ENCODE measurements at places on chromosomes 12 and 14.
A peak's percentile ranks its signal among the peaks of the same experiment; 100 is the strongest.

GRCh38 chr14:101933209-101933608 lies 31.2 kb upstream of the DYNC1H1 start:
- DNase-seq: no peak

DNA sequence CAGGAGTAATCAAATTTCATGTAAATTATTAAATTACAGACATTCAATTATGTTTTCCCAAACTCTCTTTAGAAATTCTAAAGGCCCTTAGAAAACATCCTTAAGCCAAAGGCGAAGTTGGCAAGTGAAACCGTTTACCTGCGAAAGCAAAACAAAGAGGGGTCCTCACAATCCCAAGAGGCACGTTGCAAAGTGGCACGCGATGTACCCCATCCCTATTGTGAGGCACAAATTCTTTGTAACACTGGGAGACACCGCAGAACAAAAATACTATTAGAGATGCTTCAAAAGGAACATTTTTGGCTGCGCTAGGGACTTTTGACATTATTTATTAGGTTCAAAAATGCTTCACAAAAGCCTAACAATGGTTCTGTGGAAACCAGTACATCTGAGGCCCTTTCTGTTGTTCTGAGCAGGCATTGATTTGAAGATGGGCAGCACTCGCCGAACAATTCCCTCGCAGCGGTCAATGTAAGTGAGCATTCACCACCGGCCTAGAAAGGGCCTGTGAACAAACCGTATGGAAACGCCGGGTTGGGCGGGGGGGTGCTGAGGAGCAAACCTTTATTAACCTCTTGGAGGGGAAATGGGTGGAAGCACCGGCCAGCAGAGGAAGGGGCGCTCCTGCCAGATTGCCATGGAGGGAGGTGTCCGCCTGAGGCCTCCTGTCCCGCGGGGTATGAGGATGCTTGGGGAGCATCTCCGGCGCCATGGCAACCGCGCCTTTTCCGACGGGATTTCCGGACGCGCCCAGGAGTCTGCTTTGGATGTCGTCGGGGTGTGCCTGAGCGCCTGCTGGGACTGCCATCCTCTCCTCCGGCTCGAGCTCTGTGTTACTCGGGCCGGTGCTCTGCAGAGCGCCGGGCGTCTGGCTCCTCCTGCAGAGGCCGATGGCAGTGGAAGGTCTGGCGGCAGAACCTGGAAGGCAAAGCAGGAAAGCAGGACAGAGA lies 193.9 kb downstream of the C12orf42 start:
- DNase-seq: no peak

DNA sequence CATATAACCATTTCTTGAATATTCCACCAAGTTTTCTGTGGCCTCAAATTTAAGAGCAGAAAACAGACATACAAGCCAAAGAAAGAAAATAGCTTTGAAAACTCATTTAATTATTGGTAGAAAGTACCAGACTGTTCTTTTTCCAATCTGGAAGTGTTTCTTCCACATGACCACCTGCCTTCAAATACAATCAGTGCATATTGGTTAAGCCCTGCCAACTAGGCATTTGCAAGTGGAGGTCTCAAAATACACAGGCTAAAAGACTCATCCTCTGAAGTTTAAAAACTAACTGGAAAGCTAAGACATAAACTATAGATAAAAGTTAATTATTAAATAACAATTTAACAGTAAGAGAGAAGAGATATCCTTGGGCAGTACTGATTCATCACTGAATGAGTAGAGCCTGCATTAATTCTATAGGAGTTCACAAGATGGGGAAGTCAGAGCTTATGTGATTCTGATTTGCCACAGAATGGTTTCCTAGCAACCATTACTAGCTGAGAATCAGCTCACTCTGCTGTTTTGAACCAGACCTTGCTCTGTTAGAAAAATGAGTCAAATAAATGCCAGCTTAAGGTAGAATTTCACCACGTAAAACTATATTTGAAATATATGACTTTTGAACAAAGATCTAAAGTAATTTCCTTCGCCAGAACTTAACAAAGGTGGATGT lies 433.8 kb downstream of the FUT8 start:
- DNase-seq: no peak

DNA sequence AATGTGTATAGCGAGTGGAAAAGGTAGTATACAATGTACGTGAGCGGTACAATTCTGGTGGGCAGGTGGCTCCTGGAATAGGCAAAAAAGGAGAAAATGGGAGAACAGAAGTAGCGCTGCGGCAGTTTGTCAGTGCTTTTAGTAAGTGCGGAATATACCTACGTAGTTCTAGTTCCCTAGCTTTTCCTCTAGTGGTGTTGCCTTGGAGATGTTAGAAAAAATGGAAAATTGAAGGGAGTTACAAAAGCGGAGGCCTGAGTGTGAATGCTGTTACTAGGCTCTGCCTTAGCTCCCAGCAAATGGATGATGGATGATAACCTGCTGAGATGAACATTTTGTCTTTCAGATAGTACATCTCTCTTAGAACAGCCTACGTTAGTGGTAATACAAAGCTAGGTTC lies 1.1 kb downstream of the TTC8 start:
- no peak for DNase-seq

DNA sequence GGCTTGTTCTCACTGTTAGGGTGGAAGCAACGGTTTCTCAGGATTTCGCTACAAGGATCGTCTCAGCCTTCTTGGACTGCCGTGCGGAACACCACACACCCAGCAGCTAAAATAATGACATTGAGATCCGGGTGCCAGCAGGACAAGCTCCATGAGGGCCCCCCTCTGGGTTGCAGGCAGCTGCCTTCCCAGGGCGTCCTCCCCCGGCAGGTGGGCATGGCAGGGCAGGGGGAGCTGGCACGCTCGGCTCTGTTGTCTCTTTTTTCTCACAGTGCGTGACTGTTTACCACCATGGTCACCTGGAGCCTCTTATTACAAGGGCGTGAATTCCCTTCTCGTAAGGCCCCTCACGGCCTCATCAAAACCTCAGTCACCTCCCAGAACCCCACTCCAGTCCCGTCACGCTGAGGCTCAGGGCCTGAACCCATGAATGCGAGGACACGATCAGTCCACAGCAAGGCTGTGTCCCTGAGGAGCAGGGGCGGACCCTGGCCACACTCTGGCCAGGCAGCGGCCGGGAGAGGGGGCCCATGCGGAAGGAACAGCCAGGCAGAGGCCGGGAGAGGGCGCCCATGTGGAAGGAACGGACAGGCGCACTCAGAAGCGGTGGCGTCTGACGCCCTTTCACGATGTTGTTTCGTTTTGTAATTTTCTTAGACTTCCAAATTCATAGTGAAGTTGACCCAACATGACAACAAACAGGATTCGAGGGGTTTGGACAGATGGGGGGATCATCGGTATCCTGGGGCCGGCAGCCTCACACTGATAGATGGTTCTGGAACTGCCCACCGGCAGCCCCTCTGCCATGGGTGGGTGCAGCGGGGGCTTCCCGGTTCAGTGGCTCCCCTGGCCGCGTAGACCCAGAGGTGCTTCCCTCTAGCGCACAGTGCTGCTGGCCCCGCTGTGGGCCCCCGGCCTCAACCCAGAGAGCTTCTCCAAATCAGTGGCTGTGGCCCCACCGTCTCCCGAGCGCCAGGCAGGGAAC lies 10.0 kb downstream of the LRCOL1 start:
- peak; percentile 65 for DNase-seq

- no peak for DNase-seq
Observed at GRCh38 chr14:29232711-29233110, 466.1 kb downstream of the FOXG1 start.

DNA sequence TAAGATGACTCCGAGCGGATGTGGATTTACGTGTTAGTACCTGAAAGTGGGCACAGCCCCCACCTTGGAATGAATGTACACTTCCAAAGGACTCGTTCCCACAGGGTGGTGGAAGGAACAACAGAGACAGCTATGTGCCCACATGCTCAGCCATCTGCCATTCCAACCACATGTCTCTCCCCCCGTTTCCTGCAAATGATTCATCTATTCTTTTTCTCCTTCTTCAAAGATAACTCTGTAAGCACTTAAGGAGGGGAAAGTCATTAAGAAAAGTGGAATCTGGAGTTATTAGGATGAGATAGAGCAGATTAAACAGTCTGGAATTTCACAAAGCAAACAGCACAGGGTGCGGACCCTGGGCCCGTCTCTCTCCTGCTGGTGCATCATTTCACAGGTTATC lies 18.5 kb upstream of the DUSP6 start:
- DNase-seq: no peak

GRCh38 chr14:34785223-34786006 lies 71.0 kb upstream of the CFL2 start:
- DNase-seq: no peak

DNA sequence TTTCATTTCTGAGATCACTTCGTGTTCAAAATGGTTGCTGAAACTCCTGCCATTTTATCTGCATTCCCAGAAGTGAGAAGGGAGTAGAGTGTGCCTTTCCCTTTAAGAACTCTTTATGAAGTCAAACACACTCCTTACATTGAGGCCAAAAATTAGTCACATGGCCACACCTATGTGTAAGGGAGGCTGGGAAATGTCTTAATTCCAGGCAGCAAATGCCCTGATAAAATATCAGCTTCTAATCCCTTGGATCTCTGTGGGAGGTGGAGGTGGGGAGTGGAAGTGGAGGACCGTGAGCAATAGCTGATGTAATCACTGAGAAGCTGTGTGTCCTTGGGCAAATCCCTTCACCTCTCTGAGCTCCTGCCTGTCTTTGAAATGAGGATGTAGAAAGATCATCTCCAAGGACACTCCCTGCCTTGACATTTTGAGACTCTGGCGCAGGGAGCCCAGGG lies 22.7 kb upstream of the ANKRD9 start:
- DNase-seq: no peak

DNA sequence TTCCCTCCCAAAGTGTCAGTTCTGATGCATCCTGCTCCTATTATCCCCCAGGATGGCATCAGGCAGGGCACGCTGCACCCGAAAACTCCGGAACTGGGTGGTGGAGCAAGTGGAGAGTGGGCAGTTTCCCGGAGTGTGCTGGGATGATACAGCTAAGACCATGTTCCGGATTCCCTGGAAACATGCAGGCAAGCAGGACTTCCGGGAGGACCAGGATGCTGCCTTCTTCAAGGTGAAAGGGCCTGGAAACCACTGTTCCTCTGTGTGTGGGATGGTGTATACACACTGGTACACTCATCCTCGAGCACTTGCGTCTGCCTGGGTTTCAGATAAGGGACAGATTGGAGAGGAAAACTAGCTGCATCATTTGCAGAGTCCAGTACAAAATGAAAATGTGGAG lies 1.0 kb downstream of the IRF9 start:
- no peak for DNase-seq

DNA sequence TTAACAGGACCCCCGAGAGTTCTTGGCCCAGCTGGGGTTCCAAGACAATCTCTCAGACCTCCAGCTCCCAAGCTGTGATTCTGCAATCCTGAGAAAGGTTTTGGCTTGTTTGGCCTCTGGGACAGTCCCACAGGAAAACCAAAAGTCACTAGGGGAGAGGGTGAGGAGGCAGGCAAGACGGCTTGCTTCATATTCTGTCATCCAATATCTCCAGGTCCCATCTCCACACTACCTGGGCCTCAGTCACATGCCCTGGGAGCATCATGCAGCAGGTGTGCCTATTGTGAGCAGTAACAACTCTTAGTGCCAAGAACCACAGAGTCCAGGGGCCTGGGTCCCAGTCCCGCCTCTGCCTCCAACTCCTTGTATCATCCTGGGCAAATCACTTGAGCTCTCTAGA lies 1.7 kb downstream of the KRT79 start:
- DNase-seq: no peak

DNA sequence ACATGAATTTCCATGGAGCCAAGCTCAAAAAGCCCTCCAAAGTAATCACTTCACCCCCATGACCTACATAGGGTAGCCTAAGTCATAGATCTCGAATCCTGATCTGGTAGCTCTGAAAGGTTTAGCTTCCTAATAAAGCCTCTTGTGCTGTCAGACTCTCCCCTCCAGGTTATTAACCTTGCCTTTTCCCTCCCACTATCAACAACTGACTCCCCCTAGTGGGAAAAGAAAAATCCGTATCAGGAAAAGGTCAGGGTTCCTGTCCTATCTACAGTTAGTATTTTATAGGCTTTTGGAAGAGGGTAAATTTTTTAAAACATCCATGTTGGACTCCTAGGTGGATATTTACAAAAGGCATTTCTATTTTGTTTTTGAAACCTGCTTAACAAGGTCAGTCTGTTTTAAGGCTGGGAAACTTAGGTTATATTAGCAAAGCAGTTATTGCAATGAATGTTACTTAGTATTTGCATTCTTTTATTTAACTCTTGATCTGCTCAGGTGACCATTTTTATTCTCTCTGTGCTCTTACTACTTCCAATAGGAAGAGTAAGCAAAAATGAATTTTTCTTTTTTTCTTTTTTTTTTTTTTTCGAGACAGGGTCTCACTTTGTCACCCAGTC lies 8.0 kb downstream of the YY1 start:
- no peak for DNase-seq

- DNase-seq: peak; percentile 81
Observed at GRCh38 chr12:131923260-131923659, 5.8 kb upstream of the PUS1 start.

- DNase-seq: no peak
Observed at GRCh38 chr12:110928700-110929099, 8.3 kb upstream of the MYL2 start.

GRCh38 chr14:65637780-65638179 lies 225.2 kb downstream of the FUT8 start:
- peak; percentile 46 for DNase-seq

DNA sequence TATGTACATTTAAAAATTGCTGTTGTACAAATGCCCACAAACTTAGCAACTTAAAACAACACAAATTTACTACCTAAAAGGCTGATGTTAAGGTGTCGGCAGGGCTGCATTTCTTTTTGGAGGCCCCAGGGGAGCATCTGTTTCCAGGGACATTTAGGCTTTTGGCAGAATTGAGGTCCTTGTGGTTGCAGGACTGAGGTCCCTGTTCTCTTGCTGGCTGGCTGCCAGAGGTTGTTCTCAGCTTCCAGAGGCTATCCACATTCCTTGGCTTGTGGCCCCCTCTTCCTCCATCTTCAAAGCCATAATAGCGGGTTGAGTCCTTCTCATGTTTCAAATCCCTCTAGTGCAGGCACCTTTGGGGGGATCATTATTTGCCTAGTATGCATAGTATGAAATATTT lies 22.4 kb upstream of the KRT83 start:
- DNase-seq: no peak

- DNase-seq: no peak
Observed at GRCh38 chr12:20194171-20194570, 174.2 kb upstream of the PDE3A start.

- DNase-seq: no peak
Observed at GRCh38 chr12:132219323-132219722, 75.1 kb downstream of the NOC4L start.

Data from GM19239 (cell line).